ENCODE measurements at places on chromosomes 1 and 21.

DNA sequence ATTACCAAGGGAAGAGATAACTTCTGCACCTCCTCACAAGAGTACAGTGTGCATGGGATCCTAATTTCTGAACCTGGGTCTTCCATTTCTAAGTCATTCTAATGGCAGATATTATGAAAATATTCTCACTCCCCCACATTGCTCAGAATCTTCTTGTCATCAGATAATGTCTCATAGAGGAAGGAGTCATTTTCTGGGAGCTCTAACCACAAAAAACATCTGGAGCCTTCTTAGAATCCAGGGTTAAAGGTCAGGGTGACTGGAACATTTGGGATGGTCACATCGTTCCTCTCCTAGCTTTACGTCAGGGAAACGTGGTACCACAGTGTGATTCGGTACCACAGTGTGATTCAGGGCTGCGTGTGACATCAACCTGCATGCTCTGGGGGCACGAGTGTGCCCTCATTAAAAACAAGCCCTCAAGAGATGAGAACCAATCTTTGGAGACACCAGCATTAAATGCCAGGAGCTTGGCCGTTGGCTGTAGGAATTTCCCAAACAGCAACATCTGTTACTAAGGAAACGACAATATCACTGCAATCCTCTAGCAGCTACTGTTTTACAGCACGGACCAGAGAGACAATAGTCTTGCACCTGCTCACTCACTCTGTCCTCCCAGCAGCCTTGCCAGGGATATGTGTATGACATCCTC is 179.1 kb downstream of the PSMG1 start:
- DNase-seq: peak; percentile 8

- no peak for DNase-seq
Measured at GRCh38 chr21:42777064-42777756, 102.1 kb downstream of the WDR4 start.

DNA sequence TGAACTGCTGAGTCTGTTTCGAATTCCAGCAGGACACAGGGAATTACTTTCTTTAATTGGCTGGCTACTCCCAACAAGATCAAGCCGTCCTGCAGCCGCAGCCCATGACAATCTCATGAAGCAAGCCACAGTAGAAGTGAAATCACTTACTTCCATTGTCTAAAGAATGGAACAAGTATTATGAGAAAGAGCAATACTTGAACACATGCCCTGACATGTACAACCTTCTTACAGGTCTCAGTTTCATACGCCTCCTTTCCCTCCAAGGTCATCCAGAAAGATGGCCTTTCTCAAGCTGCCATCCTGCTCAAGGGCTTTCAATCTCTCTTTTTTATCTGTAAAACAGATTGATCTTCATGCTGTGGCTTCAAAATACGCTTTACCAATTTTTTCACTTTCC is 85.1 kb downstream of the PCSK9 start:
- DNase-seq: no peak

- DNase-seq: no peak
Measured at GRCh38 chr1:235720544-235720943, 71.0 kb upstream of the GNG4 start.

DNA sequence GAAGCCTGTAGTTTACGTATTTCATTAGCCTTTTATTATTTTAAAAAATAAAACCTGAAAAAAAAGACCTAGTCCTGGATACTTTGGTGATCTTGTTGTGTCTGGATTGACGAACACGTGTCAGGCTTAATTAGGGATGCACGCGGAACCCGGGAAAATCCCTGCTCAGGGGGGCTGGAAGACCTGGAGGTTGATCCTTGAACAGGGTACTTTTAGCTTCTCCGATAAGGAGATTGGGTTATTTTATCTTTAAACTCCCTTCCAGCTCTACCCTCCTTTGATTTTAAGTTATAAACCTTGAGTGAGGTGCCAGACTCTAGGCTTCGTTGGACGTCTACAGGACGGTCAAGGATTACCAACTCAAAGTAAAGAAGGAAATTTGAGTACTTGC is 552 bp upstream of the ZNF691 start:
- no peak for DNase-seq

DNA sequence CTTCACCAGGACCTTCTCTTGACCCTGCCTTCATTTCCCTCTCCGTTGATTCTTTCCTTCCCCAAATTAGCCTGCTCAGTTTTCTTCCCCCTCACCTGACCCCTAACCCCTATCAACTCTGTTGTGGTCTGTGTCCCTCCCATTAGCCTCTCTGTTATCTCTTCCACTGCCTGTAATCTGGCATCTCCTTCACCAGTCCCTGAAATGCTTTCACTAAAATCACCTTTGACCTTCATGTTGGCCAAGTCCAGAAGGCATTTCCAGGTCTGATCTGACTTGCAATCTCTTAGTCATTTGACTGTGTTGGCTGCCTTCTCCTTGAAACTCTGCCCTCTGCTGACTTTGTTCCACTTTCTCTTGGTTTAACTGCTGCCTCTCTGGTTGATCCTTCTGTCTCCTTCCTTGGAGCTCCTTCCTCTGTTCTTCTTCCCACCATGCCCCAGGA is 28.2 kb downstream of the ATP8B2 start:
- peak; percentile 11 for DNase-seq

GRCh38 chr1:222896630-222897526 is 82.0 kb downstream of the DISP1 start:
- DNase-seq: peak; percentile 31

DNA sequence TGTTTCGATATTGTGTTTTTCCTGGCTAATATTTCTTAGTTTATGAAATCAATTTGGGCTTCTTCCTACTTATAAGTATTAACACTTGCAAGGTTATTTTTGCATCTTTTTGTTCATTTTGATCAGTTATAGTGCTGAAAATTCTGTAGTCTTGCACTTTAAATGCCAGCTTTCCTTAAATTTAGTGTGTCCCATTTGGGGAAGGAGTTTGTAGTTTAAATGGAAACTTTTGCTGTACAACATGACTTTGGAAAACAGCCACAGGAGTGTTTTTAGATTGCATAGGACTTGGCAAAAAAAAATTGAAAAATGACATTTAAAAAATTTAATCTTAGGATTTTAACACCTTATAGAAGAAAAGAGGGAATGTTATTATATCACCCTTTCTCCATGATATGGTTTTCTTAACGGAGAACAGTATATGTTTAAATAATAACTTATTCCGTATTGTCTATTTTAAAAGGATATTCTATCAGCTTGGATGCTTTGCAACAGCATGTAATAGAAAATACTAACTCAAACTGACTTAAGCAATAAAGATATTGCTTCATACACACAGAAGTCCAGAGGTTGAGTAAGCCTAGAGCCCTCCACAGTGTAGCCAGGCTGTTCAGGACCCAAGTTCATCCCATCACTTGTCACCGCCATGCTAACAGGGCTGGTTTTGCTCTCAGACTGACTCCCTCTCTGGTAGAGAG is 53.8 kb downstream of the LYPLAL1 start:
- DNase-seq: no peak

DNA sequence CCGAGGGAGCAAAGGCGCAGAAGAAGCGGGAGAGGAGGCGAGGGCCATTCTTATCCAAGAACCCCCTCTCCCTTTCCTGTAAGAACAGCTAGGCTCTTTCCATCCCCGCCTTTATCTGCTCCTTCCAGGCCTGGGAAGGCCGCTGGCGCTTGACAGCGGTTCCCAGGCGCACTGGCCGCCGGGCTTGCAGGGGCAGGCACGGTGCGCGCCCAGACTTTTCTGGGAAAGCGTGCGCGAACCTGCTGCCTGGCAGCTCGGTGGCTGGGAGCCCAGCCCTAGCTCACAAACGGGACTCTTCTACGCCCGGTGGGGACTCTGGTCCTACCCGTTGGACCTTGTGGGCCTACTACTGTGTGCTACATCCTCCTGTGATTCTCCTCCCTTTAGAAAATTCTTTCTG is 8.8 kb upstream of the IFNLR1 start:
- DNase-seq: no peak
